Activated T-cell treated with anti-CD3 and anti-CD28 coated beads for 24 hours (primary cell): ENCODE measurements at places on chromosomes 16 and 17.

- DNase-seq: no peak
Observed at GRCh38 chr17:77148077-77148939, 7.5 kb downstream of the SEC14L1 start.

DNA sequence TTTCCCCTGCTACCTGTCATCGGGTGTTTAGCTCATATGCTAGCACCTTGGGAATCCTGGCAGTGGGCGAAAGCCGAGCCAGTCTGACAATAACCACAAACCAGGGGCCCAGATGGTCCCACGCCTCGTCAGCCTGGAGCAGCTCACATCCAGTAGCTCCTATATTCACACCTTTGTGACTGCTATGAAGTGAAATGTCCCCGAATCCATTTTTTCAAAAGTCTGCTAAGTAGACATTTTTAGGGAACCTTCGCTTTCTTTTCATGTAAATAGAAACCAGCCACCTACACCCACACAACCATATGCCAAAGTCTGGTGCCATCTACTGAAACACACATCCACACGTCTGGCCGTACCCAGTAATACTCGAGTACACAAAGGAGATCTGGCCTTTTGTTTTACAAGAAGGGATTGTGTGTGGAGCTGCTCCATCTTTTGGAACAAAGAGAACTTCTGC, 176.8 kb downstream of the SLC39A11 start:
- no peak for DNase-seq

DNA sequence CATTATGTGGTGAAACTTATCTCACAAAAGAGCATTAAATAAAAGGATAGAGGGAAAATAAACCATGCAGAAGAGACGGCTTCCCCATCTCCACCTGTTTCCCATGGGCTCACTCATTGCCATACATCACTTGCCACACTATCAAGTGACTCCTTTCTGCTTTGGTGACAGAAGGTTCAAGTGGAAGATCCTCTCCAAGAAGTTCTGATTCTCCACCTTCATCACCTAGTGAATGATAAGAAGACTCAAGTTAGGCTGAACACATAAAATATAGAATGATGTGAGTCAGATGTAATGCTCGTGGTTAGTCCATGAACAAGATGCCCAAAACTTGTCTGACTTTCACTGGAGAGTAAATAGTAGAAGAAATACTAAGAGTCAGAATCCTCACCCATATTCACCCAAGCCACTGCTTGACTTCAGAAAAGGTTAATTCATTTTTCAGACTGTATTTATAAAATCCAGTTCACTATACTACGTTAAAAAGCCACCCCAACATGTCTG, 100.1 kb upstream of the TOB1 start:
- DNase-seq: no peak

GRCh38 chr17:8420041-8420934, 15.4 kb upstream of the NDEL1 start:
- DNase-seq: no peak

DNA sequence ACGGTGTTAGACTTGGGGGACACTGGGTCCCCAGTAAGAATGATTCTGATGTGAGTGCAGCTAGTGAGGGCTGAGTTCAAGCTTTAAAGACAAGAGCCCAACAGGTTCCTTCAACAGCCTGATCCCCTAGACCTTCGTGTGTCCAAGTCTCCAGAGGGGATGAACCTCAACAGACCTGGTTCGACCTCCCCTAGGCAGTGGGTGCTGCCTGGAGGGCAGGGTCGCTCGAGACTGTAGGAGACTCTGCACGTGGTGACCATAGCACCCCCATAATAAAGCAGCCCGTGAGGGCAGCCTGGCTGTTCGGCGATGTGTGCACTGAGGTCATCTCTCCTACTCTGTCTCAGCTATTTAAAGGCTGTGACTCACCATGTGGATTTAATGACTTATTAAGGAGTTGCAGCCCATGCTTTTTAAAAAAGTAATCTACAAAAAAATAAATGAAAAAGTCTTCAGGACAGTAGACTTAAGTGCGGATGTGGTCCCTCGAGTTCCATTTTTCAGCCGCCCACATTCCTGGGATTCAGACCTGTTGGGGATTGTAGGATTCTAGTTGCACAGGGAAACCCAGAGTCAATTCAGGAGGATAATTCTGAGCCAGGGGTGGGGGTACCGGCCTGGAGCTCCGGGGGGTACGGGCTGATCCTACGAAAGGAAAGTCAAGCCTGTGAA, 23.4 kb upstream of the METRNL start:
- DNase-seq: no peak

DNA sequence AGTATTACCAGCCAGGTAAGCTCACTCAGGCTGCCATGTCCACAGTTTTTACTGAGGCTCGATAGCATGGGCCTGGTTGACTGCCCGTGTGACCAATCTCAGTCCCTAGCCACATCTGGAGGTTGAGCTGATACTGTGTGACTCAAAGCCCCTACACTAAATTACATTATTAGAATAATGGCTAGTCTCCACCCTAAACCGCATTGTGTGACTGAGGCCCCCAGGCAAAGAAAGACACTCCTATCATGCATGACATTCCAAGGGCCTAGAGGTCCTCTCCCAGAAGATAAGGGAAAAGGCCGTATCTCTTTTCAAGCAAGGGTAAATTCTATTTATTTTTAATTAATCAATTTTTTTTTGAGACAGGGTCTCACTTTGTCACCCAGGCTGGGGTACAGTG, 505.3 kb downstream of the HAPSTR1 start:
- DNase-seq: no peak

DNA sequence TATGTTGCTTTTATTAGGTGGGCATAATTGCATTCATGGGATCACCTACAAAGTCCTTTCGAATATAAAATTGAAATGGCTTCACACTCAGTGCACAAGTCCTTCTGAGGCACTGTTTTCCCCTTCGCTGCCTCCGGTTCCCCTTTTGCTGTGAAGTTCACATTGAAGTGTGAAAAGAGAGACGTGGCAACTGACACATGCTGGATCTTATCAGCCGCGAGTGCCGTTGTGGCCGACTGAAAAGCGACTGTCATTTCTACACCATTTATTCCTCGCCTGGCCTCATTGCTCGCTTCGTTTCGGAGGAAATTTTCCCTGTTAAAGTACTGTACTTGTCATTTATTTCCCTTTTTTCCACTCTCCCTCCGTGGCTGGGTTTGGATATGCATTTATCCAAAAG, 423.5 kb downstream of the MAF start:
- DNase-seq: no peak

DNA sequence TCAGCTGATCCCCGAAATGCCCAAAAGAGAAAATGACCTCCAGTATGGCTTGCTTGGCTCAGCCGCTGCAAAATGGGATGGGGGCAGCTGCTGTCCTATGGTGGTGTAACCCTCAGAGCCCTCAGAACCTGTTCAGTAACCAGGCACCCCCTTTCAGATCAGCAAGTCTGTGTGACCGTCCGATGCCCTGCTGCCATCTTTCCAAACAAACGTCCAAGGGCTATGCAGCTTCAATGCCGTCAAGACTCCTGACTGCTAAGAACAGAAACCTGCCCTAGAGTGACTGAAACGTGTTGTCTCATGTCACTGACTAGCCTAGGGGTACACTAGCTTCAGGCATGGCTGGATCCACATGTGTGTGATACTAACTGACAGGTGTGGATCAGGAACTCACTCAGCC, 70.4 kb downstream of the GNAO1 start:
- no peak for DNase-seq
